Activated B cell treated with CpG ODN at 0.5 μM for 24 hours (primary cell): ENCODE measurements at places on chromosomes 13 and 19.

DNA sequence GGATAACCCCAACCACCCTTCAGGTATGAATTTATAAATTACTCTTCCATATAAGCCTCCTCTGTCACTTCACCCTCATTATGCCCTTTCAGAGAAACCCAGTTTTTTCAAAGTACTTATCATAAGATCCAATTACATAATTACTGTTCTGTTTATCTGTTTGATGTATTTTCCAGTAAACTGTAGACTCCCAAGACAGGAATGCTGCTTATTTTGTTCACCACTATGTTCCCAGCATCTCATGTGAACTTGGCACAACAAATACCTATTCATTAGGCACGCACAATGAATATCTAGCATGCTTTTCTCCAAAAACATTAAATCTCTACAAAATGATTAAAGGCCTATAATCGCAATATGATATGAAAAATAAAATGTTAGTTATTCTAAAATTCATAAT is 13.2 kb downstream of the ENOX1 start:
- no peak for DNase-seq

DNA sequence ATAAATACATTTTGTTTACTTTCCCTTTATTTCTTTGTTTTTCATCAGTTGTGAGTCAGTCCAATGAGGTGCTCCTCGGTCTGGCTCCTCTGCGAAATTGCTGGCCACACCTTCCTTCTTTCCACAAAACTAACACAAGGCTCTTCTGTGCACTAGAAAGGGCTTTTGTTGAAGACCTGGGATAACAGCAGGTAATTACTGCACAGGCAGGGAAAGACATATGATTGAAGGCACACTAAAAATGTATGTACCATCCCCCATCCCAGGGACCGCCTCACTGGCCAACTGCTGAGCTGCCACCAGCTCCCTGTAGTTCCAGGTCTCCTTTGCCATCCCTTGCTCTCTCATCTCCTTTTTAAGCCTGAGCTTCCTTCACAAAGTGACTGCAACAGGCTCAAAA is 180.5 kb downstream of the EFNB2 start:
- no peak for DNase-seq

DNA sequence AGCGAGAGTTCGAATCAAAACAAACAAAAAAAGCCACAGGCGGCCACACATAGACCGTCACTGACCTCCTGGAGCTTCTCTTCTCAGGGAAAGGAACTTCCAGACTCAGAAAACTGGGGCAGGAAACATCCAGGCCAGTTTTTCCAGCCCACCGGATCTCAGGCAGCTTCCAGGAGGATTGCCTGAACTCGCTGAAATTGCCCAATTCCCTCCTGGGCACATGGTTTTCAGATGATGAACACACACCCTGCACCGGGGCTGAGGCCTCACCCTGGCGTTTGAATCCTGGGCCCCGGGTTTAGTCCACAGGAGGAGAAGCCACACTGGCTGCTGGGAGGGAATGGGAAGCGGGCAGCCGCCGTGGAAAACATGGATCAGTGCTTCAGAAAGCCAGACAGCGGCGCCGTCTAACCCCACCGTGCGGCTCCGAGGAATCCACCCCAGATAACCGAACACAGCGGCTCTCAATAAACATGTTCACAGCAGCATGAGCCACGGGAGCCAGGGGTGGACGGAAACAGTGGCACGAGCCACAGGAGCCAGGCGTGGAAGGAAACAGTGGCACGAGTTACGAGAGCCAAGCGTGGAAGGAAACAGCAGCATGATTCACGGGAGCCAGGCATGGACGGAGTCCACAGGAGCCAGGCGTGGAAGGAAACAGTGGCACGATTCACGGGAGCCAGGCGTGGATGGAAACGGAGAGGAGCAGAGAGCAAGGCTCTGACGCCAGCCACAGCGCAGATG is 18.2 kb upstream of the PTBP1 start:
- DNase-seq = no peak

- no peak for DNase-seq
These were observed 3.8 kb downstream of the TARM1 start for GRCh38 chr19:54077334-54077733.

GRCh38 chr19:38945562-38946228 is 15.0 kb downstream of the MRPS12 start:
- DNase-seq = no peak

DNA sequence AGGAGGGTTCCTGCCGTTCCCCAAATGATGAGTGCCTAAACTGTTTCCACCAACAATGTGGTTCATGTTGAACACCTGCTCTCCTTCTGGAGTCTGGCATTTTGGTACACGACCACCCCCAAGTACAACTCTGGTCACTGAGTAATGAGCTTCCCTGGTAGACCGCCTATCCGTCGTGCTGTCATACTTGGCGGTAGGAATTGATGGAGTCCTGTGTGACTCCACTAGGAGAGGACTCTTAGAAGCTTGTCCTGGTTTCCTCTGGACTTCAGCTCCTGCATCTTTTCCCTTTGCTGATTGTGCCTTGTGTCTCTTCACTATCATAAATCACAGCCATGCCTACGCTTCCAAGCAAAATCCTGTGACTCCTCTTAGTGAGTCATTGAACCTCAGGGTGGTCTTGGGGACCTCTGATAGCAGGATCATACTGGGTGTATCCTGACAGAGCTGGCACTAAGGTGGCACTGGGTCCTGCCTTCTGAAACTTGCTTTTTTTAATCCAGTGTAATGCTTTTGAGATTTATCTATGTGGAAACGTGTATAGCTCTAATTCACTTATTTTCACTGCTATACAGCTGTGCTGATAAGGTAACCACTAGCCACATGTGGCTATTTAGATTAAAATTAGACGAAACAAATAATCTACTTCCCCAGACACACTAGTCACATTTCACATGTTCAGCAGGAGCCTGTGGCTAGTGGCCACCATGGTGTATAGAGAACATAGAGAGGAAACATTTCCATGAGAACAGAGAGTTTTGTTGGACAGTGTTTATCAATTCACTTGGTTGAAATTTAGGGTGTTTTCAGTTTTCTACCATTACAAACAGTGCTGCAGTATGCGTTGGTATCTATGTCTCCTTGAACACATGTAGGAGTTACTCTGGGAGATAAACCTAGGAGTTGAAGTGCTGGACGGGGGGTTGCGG is 6.1 kb upstream of the ASF1B start:
- DNase-seq = no peak

GRCh38 chr13:109652531-109652930 is 133.9 kb downstream of the IRS2 start:
- no peak for DNase-seq

DNA sequence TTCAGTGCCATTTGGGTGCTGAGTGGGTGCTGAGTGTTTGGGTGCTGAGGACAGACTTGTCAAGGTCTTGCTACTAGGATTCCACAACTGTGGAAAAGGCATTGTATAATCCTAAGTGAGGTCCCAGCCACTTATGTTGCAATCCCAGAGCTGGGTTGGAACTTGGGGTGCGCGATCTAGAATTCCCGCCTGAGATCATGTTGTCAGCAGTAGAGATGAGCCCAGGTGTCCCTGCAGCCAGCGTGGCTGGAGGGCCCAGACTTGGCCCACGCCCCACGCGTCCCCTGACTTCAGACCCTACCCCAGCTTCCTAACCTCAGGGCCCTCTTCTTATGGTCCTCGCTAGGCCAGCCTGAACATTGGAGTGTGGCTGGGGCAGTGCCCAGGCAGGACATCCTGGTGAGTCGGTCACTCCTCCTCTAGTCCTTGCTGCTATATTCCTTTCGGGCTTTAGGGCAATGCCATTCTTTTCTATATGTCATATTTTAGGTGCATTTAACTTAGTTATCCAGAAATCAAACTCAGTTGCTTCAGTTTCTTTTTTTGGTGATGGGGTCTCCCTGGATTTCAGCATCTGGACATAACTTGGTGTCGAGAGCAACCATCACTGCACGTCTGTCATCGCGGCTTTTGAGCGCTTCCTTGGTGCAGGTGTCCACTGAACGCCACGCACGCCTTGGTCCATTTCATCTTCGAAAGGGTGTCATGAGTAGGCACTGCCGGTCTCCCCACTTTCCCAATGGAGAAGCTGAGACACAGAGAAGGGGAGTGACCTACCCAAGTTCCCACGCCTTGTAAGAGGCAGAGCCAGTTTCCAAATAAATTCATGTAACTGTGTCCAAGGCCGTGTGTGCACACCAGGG is 46.4 kb upstream of the F7 start:
- no peak for DNase-seq
